Tibial artery (tissue), 4 donors: ENCODE measurements at places on chromosomes 16 and 17.

DNA sequence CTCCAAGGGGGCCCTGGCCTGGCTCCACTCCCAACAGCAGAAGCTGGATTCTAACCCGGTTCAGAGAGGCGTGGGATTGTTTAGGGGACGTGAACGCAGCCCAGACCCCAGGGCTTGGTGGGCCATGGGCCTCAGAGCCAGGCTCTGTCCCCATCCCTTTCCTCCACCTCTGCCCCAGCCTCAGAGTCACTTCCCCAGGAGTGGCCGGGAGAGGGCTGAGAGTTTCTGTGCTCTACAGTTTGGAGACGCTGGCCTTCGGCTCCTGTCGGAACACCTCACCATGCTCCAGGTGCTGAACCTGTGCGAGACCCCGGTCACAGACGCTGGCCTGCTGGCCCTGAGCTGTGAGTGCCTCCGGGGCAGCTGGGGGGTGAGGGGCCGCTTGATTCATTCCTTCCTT is 73.8 kb upstream of the PLCG2 start:
- no peak for DNase-seq

GRCh38 chr17:76371656-76372628 is 12.5 kb upstream of the SPHK1 start:
- no peak for DNase-seq

DNA sequence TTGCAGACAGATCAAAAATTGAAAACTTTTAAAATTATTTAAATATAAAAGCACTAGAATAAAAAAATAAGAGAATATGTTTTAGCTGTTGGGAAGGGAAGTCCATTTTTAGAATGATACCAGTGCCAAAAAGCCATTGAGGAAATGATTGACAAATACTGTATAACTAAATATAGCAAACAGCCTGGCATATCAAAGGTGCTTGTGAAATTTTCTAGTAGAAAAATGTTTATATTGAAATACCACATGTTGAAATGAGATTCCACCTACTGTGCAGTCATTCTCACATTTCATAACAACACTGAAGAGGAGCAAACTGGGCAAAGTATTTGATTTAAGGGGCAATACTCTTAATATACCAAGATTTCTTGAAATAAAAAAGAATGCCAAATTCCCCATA is 183.5 kb downstream of the PHKB start:
- DNase-seq: no peak

DNA sequence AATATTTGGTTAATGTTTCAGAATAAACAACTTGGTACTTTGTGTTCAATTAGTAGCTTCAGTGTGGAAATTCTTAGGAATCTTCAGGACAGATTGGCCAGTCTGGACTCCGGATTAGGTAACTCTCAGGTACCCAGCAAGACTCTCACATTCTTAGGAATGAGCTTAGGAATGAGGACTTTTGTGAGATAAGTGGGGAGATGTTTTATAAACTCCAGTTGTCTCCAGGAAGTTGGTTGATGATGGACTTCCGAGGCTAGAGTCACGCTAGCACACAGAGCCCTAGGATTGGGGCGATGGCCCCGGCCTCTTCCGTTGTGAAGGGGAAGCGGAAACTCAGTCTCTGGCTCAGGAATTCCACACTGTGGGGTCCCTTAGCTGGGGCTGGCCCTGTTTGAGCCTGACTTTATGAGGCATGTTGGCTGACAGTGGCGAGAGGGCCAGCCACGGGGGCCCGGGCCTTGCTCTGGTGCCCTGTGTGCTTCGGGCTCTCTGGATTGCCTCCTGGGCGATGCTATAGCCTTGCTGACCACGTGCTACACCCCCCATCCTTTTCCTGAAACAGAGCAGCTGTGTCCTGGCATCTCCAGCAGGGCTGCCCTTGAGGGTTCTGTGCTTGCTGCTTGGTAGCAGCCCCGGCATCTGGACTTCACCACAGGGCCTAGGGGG is 32.4 kb downstream of the RAB11FIP3 start:
- no peak for DNase-seq

GRCh38 chr16:87358250-87358649 is 25.3 kb downstream of the FBXO31 start:
- DNase-seq: no peak

DNA sequence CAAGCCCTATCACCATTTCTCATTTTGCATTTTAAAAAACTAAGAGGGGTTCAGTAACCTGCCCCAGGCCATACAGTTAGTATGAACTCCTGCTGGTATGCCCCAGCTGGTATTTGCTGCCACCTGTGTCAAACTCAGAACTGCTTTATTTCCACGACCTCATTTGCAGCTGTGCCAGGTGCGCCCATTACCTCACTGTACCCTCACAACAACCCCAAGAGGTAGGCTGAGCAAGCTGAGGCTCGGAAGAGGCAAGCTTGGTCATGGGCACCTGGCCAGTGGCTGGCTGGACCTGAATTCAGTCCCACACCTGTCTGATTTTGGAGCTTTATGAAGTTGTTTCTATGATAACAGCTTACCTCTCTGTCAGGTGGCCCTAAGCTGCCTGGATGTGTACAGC is 7.6 kb downstream of the EPN2 start:
- no peak for DNase-seq

DNA sequence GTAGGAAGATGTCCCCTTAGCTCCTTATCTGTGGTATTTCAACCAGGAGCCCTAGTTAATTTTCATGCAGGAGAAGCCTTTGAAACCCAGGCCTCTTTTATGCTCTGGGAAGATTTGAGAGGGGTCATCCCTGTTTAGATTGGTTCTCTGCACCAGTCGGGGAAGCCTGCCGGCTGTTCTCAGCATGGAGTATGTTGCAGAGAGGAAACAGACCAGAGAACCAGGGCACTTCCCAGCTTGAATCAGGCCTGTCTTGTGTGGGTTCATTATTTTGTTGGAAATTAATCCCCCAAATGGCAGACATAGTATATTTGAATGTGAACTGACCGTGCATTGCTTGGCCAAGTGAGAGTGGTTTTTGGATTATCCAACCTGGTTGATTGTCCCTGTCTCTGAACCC is 1082.1 kb upstream of the RBFOX1 start:
- DNase-seq: no peak

DNA sequence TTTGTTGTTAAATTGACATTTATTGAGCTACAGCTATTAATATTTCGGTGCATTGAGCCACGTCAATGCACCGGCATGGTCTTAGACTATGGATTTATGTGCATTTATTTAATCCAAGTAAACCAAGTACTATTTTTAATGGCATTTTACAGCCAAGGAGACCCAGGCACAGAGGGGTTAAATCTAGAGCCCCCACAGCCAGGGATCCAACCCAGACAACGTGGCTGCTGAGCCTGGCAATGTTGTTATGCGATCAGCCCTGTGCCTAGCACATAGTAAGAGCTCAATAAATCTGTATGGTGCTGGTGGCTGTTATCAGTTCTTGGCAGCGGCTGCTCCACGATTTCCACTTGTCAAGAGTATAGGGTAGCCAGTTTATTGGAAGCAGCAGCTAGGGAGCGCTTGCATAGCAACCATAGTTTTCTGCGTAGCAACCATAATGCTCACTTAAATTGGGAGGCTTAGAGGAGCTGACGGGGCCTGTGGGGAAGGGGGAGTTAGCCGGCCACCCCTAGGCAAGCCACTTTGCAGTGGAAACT is 541 bp upstream of the RBBP6 start:
- DNase-seq: no peak

DNA sequence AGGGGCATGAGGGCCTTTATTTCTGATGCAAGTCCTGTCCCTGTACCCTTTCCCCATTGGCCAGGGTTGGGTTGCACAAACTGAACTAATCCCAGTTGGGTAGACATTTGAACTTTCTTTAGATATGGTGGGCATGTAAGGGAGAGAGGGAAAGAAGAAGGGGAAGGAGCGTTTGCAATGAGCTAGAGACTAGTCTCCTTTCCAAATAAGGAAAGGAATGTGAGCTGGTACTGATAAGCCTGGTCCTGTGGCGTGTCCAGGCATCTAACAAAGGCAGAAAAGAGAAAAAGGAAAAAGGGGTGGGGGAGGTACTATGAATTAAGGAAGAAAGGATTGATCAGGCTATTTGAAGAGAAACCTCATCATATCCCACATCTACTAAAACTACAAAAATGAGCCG is 20.3 kb downstream of the CHMP6 start:
- no peak for DNase-seq

DNA sequence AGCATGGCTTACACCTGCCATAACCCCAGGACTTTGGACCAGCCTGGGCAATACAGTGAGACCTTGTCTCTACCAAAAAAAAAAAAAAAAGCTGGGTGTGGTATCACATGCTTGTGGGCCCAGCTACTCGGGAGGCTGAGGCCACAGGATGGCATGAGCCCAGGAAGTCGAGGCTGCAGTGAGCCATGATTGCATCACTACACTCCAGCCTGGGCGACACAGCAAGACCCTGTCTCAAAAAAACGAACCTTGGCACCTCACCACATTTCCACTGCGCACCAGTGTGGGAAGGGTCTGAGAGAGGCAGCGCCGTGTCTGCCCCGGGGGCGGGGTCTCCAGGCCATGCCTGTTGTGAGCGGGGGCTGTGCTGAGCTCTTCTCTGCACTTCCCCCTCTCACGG is 6.3 kb downstream of the ACSF3 start:
- DNase-seq: no peak

DNA sequence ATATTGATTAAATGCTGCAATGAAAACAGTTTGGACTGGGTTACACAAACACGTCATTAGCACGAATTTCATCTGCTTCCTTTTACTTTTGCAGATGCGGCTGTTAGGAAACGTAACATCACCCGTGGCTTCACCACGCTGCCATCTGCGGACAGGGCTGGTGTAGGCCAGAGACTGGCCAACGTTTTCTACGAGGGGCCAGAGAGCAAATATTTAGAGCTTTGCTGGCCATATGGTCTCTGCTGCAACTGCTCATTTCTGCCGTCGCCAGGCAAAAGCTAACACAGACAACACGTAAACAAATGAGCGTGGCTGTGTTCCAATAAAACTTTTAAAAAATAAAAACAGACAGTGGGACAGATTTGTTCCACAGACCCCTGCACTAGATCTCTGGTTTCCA is 96.6 kb downstream of the ENGASE start:
- no peak for DNase-seq

- DNase-seq: no peak
Measured at GRCh38 chr16:55273959-55274358, 50.0 kb upstream of the IRX6 start.

GRCh38 chr17:16534236-16534635 is 34.8 kb downstream of the ZNF287 start:
- no peak for DNase-seq

- DNase-seq: peak; percentile 72
Measured at GRCh38 chr16:88651276-88651988, 579 bp upstream of the CYBA start.
